HEK293T (cell line): ENCODE measurements at places on chromosomes 5 and 9.

DNA sequence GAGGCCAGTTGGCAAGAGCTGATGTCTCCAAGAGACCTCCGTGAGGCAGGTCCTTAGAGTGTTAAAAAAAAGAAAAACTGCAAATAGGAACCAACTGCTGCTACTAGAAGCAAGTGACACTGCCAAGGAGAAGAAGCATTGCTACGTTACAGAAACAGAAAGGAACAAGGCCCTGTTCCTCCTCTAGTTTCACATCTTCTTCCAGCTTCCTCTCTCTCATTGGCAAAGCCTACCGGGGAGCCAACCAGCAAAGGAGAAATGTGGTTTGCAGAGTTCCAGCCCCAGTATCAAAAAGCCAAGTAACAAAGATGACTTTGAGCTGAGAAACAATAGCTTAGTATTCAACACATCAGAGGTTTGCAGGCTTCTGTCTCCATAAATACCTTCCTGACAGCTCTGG, 145.9 kb downstream of the PRELID2 start:
- DNase-seq: no peak

DNA sequence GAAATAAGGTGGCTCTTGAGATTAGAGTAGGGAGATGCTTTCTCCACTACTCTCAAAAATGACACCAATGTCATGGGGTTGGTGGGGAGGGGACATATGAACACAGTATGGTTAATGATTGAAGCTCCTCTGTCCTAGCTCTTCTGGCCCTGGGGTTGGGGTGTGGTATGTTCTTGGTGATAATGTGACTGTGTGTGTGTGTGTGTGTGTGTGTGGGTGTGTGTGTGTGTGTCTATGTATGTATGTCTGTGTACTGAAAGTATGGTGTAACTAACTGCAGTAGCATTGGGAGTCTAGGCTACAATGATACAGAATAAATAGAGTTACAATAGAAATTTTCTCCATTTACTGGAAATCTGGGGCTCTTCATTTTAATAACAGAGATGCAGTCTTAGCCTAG, 121.0 kb upstream of the CD180 start:
- no peak for DNase-seq

GRCh38 chr5:107589520-107590193, 81.1 kb downstream of the EFNA5 start:
- DNase-seq: no peak

- no peak for DNase-seq
These were observed 114.4 kb downstream of the STK32A start for GRCh38 chr5:147349241-147349640.

DNA sequence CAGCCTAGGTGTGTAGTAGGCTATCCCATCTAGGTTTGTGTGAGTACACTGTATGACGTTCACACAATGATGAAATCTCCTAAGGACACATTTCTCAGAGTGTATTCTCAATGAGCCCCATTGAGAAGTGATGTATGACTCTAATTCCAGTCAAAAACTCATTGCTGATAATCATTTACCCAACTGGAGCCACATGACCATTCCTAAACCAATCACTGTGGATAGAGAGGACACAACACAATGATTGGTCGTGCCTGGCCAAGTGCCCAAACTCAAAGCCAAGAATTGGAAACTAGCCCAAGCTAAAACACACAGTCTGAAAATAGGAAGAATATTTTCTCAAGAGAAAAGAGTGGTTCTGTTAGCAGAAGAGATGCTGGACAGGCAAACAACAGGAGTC, 191.2 kb downstream of the ZNF462 start:
- no peak for DNase-seq

DNA sequence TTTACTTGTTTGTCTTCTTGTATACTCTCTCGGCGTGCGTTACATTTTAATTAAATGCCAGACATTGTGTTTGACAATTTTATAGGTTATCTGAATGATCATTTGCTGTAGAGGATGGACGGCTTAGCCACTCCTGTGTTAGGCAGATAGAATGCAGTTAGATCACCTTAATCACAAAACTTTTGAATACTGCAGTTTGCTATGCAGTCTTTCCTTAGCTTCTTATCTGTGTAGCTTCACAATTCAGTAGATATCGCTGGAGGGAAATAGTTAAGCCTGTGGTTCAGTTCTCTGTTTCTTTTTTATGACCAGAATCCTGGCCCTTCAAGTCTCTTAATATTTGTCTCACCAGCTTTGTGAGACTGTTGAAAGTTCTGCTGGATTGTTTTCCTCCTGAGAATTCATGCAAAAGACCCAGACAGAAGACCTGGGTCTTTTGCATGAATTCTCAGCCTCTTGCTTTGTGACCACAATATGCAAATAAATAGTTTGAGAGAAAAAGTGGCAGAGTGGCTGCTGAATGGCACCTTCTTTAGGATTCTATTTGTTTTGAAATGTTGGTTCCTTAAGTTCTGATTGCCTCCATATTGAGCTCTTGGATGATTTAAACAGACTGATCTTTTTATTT, 40.2 kb downstream of the RASA1 start:
- DNase-seq: no peak

GRCh38 chr9:108831496-108832178, 24.1 kb downstream of the ACTL7B start:
- DNase-seq: no peak

DNA sequence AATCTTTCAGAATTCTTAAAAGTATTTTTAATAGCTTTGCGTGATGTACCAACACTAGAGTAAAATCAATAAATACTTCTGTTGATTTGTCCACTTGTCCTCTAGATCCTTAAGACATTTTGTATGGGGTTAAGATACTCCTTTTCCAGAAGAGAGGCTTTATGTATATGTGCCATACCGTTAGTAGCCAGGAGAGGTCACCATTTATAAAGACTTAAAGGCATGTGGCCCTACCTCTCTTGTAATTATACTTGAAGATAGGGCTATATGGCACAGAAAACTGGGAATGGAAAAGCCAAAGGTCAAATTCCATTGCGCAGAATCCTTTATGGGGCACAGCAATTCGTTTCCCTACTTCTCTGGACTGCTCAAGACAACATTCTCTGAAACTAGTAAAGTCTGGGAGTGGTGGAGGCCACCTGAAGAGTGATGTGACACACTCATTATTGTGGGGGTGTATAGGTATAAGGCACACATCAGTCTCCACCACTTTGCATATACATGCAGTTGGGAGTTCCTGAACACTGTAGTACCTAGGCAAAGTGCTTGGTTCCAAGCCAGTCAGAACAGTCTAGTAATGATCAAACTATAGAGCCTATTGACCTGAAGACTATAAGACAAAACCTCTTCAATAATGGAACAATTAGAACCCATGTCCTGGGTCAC, 140.1 kb upstream of the FBXL17 start:
- peak; percentile 40 for DNase-seq

DNA sequence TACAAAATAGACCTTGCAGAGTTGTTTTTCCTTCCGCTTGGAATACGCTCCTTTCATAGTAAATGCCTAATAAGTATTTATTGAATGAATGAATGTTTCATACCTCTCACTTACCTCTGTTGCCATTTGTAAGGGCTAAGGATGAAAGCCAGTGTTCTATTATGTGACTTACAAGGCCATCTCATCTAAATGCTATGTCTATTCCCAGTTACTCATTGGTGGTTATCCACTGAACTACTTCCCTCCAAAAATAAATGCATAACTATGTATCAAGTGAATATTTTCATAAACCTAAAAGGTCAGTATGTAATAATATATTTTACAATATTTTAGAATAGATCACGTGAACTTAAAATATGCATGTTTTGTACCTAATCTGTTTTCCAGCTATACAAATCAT, 670.5 kb upstream of the RGMB start:
- no peak for DNase-seq

DNA sequence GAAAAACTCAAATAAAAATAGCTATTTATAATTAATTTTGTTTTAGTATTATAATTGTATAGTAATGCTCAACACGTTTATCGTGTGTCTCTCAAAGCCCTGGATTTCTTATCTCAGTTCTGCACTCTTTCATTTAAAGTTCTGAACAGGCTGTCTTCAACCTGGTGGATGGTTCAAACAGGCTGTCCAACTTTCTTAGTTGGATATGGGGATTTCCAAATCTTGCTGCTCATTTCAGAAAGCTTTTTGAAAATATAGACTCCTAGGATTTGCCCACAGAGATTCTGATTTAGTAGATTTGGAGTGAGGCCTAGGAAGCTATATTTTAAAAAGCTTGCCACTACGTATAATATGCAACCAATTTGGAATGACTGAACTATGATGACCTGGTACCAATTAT, 120.3 kb downstream of the GRIA1 start:
- no peak for DNase-seq

DNA sequence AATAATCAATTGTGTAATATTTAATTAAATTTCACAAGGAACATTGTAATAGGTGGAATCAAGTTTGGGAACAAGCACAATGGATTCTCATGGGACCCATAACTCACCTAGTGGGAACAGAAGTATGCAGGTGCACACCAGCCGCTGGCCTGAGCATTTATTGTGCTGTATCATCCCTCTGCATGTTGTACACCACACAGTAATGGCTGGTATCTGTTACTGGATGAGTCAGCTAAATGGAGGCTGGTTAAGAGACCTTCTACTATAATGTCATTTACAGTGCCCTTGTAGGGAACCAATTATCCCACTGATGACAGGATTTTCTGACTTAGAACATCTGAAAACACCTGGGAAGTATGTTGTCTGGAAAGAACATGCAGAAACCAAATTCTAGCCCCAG, 3.2 kb upstream of the MAP3K1 start:
- no peak for DNase-seq

DNA sequence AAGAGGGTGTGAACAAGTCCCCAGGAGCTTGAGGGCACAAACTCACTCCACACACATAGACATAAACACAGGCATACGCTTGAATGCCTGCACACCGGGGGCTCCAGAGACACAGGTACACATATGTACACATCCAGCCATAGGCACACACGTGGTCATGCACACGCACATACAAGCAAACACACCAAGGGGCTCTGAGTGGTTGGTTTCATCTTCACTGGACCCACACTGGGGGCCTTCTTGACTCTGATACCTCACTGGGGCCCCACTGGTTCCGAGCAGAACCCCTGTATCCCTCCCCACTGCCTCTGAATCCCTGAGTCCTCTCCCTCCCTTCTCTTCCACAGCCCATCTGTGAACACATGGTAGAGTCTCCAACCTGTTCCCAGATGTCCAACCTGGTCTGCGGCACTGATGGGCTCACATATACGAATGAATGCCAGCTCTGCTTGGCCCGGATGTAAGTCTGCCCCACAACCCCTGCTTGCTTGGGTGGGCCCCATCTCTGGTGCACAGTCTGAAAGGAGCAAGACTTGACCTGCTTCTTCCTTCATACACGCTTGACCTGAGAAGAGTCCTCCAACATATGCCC, 6.4 kb downstream of the SPINK4 start:
- no peak for DNase-seq

DNA sequence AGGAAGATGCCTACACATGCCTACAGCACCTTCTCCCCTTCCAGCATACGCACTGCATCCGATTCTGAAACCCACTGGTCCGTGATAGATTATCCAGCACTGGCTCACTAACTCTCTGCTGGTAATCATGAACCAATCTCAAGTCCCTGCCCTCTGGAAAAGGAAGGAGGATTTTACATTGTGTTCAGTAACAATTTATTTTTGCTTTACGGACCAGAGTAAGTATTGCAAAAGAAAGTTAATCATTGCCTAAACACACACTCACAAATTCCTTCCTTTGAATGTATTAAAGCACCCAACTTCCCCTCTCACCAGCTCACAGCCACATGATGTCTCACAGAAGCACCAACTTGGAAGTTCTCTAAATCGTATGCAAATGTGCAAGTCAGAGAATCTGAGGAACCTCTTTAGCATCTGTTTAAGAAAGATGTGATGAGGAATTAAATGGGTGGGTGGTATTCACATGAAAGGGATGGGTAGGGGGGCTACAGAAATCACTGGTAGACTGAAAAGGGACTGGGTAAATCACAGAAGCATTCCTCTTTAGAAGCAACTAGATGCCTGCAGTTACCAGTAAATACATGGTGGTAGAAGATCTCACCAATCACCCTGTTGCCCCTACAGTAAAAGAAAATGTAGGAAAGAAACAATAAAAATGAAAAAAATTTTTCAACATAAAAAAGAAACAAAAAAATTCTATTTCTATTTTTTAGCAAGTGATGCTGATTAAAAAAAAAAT, 8.4 kb downstream of the GNAQ start:
- DNase-seq: no peak

DNA sequence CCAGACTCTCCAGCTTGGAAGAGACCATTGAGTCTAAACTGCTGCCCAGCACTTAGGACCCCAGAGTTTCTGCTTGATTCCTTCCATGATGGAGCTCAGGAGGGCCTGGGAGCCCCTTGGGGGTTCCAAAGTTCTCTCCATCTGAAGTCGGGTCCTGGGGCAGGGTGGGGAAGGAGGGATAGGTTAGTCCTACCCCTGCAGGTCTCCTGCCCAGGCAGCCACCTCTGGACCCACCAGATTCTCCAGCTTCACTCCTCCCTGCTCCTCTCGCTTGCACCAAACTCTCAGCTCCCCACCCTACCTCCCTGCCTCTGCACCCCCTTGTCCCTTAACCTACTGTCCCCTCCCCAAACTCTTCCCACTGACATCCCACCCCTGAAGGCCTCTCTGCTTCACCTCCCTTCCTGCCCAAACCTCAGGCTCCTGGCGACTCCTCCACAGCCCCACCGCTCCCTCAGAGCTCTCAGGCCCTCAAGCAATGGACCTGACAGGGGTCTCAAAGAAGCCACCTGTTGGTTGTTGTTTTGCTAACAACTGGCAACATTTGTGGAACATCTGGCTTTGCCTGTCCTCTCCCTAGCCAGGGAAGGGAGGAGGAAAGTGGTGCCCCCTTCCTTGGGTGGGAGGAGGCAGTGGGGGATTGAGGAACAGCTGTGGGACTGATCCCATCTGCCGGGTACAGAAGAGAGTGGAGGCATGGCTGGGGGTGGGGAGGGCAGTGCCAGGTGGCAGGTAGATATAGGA, 137.5 kb downstream of the RGS3 start:
- no peak for DNase-seq

GRCh38 chr9:21904776-21905175, 89.4 kb downstream of the CDKN2A start:
- no peak for DNase-seq

DNA sequence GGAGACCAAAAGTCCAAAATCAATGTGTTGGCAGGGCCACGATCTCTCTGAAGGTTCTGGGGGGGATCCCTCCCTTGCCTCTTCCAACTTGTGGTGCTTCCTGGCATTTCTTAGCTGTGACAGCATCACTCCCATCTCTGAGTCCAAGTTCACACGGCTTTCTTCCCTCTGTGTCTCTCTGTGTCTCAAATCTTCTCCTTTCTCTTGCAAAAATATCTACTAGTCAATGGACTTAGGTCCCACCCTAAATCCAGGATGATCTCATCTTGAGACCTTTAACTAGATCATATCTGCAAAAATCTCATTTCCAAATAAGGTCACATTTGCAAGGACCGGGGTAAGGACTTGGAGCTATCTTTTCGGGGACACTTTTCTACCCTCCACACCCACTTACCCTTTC, 186.1 kb downstream of the HSD17B3 start:
- no peak for DNase-seq
